Hair follicular keratinocyte (primary cell): ENCODE measurements at places on chromosomes 11 and 22. TPM values are rescaled to one million over a fixed set of nuclear protein-coding genes. Genes with fewer than 3 reads are reported as not detected.

Gene ZNF214
- 1.1 and 2.1 TPM in 2 replicates for total RNA-seq

Gene DRAP1
- 306 and 310 TPM in 2 replicates for total RNA-seq

Gene KBTBD4
- total RNA-seq = 12.5 and 15.4 TPM in 2 replicates

Gene RHBDD3
- 16.4 and 23.0 TPM in 2 replicates for total RNA-seq

Gene MRGPRX4
- total RNA-seq = 0.27 and 0.55 TPM in 2 replicates

Gene LIF
- 0.99 and 2.3 TPM in 2 replicates for total RNA-seq

Gene TRPT1
- 74.0 and 77.4 TPM in 2 replicates for total RNA-seq

Gene RAB36
- 0.47 and 1.4 TPM in 2 replicates for total RNA-seq

Gene NPTXR
- total RNA-seq = 0.16 TPM in 1 of 2 replicates, not detected in the other

Gene ENTHD1
- not detected in 2 replicates for total RNA-seq

Gene APOL4
- not detected in 2 replicates for total RNA-seq

Gene CNIH2
- total RNA-seq = 0.11 TPM in 1 of 2 replicates, not detected in the other
